ENCODE measurements at places on chromosomes 16 and 17. TPM values are rescaled to one million over a fixed set of nuclear protein-coding genes. Genes with fewer than 3 reads are reported as not detected.

- no peak for DNase-seq
These were observed 2.3 kb upstream of the CBX2 start for GRCh38 chr17:79775632-79776031.

GRCh38 chr16:88853325-88853941 lies 3.3 kb downstream of the GALNS start:
- no peak for DNase-seq

Gene HP
- total RNA-seq = not detected

Gene GPR139
- not detected for total RNA-seq
